ENCODE measurements at places on chromosomes 16 and 17.

DNA sequence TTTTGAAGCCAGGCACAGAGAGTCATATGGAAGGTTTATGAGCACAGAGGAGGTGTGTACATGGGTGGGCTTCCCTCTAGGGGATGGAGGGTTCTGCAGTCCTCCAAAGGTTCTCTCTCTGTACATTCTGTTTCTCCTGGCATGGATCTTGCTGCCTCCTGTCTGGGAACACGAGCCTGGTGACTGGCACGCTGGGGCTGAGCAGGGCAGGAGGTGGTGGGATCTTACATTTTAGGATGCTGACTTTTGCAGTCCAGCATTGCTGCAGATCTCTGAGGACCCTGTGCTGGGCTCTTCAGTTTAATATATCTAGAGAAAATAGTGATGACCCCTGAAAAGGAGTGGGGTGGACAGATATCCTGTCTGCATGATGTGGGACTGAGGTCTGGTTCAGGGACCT, 23.0 kb downstream of the FOXL1 start:
- no peak for DNase-seq

DNA sequence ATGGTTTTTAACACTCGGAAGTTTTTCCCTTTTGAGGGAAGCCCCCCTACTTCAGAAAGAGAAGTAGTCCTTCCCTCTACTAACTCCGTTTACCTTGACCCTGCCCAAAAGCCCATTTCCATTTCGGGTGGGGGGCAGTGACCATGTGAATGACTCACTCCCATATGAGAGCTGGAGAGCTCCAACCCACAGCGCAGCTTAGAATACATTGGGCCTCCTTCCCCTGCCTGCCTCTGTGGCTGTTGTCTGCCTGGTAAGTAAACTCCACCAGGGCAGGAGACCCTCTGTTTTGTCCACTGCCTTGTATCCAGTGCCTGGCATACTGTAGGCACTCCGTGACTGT, 985 bp downstream of the SGSM2 start:
- peak; percentile 6 for DNase-seq

- DNase-seq = no peak
Measured at GRCh38 chr16:76278980-76279379, 1.8 kb downstream of the CNTNAP4 start.

DNA sequence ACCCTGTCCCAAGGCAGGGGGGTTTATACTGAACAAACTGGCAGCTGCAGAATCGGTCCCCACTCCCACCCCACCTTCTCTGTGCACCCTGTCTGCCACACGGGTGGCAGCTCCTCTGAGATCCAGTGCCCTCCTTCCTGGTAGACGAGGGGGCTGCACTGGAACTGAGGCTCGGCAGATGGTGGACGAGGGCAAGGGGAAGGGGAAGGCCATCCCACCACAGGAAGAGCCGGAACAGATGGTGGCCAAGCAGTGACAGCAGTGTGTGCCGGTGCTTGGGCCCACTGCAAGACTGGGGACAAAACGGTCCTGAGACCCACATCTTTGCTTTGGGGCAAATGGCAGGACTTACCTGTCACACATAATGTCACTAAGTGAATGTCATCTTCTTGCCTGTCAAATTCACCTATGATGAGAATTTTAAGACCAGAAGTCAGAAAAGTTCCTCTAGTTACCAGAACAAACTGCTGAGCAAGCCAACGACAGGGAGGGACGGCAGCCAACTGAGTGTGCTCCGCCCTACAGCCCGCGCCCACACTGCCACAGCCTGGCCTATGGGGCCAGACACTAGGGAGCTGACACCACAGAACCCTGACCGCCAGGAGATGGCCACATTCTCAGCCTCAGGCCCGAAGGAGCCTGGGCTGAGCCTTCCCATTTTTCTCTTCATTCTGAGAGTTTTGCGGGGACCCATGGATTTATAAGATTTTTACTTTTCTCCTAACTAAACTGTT, 14.4 kb downstream of the NTAN1 start:
- peak; percentile 72 for DNase-seq
